ENCODE measurements at places on chromosomes 6 and 20.
A peak's percentile ranks its signal among the peaks of the same experiment; 100 is the strongest.

- DNase-seq, result no peak
Measured at GRCh38 chr6:55794136-55794812, 81.1 kb downstream of the BMP5 start.

DNA sequence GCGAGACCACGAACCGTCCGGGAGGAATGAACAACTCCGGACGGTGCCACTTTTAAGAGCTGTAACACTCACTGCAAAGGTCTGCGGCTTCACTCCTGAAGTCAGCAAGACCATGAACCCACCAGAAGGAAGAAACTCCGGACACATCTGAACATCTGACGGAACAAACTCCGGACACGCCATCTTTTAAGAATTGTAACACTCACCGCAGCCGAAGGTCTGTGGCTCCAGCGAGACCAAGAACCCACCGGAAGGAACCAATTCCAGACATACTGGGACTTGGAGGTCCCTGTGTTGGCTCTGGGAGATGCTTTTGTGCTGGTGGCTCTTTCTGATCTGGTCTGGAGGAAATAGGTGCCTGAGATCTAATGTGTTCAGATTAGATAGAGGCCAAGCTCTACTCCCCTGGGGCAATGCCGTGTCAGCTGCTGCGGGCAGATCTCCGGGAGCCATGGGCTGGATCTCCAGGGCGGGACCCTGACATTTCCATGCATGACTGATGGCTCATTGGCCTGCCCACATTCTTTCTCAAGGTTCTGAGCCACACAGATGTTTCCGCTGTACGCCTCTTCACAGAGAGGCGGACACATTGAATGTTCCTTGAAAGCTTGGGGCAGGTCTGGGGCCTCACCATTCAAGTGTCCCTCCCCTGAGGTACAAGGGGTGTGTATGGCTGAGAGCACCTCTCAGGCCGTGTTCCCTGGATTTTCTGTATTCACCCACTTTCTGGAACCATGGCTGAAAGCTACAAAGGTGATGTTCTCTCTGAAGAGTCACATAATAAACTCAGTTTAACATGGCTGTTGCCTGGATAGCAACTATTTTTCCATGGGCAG is 29.3 kb downstream of the GMPR start:
- DNase-seq, result no peak

DNA sequence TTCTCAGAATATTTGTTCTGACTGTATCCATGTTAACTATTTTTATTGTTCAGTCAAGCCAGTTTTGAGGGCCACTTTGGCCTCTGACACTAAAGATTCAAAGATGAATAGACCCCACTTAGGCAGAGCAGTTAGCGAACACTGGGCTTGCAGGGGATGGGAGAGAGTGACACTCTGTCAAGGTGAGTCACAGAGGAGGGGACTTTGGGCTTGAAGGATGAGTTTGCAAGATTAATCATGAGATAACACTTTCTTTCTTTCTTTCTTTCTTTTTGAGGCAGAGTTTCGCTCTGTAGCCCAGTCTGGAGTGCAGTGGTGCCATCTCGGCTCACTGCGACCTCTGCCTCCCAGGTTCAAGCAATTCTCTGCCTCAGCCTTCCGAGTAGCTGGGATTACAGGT is 46.4 kb downstream of the SPATA2 start:
- DNase-seq, result no peak

DNA sequence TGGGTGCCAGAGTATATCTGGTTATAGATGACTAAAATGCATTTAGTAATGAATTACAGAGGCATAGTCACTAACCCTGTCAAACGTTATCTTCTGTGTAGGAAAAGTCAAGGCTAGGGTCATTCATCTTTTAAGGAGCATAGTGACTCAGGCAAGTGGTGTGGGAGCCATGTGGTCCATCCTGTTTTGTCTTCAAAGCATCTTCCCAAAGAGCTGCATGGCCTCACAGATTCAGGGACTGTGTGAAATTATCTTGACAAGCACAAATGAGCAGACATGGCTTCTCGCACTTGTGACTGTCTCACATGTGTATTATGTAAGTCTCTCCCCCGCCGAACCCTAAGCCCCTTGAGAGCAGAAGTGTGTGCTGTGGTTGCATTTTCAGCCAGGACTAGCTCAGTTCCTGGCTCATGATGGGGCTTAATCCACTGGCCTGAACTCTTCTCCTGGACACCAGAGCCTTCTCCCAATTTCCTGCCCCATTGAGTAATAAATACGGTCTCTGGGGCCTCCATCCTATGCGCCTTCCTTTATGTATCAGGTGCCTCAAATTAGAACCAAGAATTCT is 769.1 kb downstream of the QKI start:
- DNase-seq, result no peak

DNA sequence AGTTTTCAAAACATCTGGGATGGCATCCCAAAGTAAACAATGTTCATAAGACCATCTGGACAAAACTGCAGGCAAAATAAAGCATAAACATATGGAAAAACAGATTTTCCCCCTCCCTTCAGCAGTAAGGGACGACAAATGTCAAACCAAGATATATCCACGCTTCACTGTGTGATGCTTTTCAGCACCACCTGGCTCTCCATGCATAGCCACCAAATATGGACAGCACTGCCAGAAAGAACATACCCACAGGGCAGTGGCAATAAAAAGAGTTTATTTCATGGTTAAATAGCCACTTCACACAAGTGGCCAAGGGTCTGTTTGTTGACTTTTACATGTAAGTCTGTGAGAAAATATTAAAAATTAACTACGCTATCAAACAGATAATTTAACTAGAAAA is 23.1 kb downstream of the USP45 start:
- no peak for DNase-seq

GRCh38 chr6:87074101-87074621 is 20.7 kb downstream of the CGA start:
- no peak for DNase-seq

DNA sequence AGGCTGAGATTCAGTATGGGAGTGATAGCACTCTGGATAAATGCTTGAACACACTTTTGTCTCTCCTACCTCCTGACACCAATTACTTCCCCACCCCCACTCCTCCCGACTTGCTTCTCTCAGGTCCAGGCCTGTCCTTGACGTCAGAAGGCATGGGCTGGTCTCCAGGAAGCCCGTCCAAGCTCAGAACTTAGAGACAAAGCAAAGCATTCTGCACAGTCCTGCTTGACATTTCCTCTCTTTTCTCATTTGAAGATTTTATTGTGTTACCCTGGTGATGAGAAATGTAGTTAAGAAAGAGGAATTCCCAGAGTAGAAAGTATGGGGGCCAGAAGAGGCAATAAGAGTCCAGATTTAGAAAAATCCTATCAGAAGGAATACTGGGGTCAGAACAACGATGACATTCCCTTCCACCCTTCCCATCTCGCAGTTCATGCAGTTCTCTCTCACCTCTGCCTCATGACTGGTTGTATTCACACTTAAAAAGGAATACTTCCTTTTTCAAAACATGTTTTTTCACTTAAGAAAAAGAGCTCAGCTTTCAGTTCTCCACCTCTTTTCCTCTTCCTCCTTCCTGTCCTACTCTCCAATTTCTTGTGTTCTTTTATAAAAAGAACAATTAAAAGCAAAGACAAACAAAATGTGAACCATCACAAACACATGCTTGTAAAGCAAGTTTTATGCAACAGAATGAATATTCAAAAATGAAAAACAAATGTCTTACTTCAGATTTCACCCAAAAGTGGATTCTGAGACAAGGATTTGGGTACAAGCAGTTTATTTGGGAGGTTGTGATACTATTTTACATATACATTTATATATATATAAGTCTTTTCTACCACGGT is 18.5 kb upstream of the FAM184A start:
- DNase-seq, result no peak

DNA sequence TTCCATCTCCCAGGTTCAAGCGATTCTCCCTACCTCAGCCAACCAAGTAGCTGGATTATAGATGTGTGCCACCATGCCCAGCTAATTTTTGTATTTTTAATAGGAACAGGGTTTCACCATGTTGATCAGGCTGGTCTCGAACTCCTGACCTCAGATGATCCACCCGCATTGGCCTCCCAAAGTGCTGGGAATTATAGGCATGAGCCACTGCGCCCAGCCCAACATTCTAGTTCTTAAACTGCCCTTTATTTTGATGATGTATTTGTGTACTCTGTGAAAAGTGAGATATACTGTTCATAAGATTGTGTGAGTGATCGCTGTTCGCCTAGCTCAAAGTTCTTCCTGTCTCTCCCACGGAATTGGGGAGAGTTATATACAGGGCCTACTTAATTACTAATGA is 93.1 kb downstream of the HFE start:
- DNase-seq, result no peak

DNA sequence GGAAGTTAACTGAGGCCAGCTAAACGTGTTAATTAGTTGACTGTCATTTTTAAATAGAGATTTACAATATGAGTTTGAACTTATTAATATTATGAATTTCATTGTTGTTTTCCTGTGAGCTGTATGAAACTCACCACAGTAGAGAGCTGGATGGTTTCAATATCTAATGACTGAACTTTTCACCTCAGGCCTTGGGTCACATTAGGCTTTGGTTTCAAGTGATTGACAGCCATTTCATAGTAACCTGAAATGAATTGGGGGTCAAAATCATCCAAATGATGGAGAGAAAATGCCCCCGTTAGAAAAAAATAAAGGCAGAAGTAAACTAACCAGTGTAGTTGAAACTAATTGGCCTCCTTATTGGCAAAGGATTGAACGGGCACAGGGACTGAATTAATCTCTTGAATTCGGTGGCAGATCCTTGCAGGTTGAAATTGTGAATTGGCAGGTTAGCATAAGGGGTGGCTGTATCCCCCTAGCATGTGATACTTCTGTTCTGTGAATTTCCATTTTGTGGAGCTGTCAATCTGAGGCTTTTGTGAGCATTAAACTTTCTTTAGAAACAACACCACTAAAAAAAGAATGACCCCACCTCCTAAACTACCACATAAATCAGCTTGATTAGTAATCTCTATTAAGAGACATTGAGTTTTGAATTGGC is 155.1 kb upstream of the MMS22L start:
- no peak for DNase-seq

- DNase-seq, result no peak
Measured at GRCh38 chr20:33926425-33926824, 67.3 kb upstream of the RALY start.

- DNase-seq, result no peak
Measured at GRCh38 chr20:58745391-58745790, 52.8 kb downstream of the NPEPL1 start.

DNA sequence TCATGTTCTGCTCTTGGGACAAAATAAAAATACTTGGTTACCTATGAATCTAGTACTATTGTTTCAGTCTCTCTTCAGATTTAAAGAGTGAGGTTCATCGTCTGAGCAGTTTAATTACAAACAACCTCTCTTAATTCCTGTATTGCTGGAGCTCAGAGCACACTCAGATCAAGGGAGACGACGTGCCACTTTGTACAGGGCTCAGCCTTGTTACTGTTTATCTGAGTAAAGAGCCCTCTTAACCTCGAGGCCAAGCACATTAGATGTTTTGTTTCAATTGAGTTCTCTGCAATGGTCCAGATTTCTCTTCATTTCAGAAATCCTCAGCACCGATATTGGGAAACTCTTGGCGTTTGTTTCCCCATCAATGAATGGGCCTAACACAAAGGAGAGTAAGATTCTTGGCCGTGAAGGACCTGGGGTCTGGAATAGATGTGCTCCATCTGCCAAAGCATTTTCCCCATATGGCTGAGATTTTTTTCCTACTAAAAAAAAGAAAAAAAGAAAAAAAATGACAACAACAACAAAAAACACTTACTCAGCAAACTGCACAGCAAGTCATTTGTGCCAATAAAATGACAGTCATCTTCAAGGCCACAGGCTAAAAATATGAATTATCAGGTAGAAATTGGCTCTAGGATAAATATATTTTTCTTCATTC is 82.6 kb upstream of the CCN6 start:
- no peak for DNase-seq

GRCh38 chr20:32535953-32536823 is 48.9 kb downstream of the NOL4L start:
- peak; percentile 95 for DNase-seq

DNA sequence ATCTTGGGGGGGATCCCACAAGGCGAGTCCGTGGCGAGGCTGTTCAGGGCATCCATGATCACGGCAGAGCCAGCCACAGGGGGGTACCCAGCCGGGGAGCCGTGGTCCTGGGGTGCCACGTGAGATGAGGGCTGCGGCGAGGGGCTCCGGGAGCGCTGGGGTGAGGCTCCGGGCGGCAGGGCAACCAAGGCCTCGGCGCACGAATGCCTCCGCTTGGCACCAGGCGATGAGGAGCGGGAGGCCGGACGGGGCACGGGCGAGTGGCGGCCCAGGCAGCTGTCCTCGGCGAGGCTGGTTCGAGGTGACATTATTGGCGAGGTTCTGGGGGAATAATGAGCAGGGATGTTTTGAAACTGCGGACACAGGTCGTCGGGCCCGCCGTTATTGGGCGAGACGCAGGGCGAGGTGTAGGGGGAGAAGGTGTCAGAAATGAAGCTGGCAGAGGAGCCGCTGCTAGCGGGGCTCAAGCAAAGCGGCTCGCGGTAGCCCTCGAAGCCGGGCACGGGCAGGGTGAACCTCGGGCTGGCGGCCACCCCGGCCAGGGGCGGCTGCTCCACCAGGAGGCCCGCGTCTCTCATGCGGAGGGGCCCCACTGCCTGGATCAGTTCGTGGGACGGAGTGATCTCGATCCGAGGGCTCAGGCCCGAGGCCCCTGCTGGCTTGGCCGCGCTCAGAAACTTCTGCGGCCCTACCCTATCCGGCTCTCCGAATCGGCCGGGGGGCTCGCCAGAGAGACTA is 19.1 kb downstream of the NFATC2 start:
- DNase-seq, result no peak

- DNase-seq, result no peak
Measured at GRCh38 chr20:56857950-56858349, 228.8 kb downstream of the TFAP2C start.

DNA sequence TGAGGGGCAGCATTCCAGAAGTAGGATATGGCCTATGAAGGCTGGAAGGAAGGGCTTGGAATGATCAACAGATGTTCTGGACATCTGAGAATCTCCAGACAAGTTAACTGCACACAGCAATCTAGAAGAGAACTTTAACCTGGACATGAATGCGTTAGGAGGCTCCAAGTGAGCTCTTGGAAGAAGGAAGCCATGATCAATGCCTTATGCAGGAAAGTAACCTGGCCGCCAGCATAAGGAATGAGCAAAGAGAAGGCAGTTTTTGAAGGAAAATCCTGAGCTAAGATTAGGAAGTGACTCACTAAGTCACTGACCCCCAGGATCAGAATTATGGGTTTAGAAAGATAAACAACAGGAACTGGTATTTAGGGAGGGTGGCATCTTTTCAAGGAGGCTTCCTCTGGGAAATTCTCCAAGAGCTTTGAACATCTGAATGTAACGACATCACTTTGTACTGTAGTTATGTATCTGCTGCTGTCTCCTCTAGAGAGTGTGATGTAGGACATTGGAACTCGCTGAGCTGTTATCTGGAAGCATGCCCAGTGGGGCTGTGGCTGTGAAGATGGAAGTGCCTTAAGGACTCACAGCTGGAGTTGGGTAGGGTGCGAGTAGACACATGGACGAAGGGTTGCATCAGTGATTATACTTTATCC is 236.8 kb downstream of the PACRG start:
- no peak for DNase-seq

- DNase-seq, result no peak
Measured at GRCh38 chr6:106692112-106692818, 62.9 kb downstream of the QRSL1 start.

DNA sequence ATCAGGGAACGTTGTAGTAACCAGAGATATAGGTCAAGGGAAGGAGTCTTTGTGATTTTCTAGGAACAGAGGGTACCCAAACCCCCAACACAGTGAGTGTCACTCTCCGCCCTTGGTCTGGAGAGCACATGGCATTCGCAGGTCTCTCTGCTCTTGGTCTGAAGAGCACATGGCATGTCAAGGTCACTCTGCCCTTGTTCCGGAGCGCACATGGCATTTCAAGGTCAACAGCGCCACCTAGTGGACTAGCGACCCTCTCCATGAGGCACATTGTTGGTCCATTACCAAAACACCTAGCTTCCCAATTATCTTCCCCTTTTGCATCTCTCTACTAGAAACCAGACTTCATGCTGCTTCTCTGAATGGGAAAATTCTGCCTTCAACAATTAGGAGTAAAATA is 260.0 kb downstream of the C6orf118 start:
- DNase-seq, result no peak
